Inflammatory macrophage treated with lipopolysaccharide for 4 hours (primary cell): ENCODE measurements at places on chromosomes 1 and 21.

DNA sequence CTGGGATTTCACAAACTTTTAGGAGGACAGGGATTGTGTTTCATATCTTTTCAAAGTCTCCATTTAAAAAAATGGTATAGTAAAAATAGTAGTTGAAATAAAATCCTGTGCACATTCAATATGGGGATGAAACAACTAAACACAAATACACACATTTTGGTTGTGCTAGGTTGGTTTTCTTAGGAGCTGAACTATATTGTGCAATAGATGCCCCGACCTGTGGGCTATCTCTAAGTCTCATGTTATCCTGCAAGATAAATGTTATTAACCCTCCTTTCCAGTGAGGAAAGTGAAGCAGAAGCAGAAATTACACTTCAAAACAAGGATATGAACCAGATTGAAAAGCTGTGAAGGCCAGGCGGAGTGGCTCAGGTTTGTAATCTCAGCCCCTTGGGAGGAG, 1.3 kb upstream of the PLD5 start:
- no peak for DNase-seq

DNA sequence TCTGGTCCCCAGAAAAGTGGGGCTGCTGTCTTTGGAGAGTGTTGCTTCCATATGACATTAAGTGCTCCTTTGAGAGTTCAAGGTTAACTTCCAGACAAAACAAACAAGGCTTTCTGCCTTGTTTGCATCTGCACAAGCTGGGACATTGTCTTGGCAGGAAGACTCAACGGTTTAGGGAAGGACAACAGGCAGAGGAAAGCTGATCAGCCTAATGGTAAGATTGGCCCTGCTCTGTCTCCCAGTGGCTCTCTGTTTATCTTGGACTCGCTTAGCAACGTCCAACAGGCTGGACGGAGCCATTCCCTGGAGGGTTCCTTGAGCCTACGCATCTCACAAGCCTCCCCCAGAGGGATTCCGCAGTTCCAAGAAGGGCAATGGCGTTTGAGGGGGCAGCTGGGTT, 62.2 kb upstream of the SLC44A3 start:
- DNase-seq = no peak

DNA sequence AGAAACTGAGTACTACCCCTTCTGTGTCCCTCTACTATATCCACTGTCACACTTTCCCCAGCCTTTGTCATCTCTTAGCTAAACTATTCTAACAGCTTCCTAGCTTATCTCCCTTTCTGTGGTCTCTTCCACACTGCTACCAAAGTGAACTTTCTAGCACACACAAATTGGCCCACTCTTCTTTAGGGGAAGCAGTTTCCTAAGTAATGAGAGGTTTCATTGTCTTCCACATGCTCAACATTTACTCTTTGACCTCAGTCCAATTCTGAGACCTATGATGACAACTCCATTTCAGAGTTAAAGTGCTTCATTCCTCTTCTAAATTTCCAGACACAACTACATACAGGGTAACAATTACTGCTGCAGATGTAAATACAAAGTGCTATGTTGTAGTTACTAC, 32.9 kb downstream of the SCYL3 start:
- no peak for DNase-seq

DNA sequence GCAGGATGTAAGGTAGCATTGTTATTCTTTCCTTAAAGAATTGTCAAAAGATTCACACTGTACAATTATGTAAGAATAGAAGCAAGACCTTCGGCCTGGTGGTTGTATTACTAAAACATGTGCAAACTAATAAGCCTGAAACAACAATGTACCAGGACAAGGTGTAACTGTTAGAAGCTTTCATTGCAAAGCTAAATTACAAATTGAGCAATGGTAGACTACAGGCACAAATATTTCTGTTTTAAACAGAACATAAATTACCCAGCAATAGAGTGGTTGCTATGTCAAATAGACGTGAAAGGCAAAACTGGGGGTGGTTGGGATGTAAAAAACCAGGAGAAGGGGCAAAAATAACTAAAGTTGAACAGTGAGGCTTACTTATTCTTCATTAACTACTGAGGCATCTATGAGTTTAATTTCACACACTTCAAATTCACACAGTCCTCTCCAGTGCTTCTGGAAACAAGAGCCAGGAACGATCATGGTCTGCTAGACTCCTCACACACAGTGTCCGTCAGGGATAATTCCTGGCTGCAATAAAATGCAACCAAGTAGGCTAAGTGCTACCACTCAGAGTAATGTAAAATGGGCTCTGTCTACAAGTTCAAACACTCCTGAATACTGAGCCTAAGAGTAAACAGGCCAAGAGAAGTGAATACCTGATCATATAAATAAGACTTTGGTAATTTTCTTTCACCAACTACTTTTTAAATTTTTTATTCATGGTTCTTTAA, 39.3 kb upstream of the C1orf198 start:
- no peak for DNase-seq

GRCh38 chr1:79079770-79080169, 73.2 kb upstream of the ADGRL4 start:
- DNase-seq = peak; percentile 2

GRCh38 chr1:247060771-247061170, 17.8 kb downstream of the ZNF670 start:
- no peak for DNase-seq

DNA sequence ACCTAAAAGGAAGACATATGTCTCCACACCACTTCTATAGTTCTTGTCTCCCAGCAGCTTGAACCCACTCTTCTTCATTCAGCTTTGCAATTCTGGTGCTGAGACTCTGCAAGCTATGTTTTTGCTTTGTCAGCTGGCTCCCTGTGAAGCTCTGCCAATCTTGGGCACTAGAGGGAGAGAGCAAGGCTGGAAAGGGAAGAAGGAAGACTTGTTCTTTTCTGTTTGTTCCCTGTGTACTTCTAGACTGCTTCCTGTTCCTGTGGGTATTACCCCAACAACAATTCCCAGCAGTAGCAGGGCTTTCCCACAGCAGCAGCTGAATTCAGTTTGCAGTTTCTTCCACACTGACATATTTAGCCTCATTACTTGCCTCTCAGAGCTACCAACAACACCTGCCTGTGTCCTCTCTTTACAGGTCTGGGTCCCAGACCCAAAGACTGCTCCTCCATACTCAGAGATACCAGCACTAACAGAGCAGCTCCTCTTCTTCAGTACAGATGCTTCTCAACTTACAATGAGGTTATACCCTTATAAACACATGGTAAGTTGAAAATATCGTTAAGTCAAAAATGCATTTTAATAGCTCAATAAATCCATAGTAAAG, 275.2 kb upstream of the NEGR1 start:
- DNase-seq = peak; percentile 16

DNA sequence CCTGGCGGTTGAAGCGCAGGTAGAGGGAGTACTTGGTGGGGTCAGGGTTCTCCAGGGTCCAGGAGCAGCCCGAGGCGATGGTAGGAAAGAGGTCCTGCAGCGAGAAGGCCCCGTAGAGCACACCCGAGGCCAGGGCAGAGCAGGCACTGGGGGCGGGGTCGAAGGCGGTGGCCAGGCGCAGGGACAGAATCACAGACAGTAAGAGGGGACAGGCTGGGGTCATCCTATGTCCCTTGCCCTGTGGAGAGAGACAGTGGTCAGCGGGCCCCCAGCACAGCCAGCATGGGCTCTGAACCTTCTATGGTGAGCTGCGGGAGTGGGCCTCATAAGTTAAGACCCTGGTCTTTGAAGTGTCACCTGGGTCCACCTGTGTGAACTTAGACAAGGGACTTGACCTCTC, 7.6 kb downstream of the ADGRB2 start:
- no peak for DNase-seq
